ENCODE measurements at places on chromosomes 1 and 21.

- DNase-seq, result no peak
These were observed 43.6 kb upstream of the ROR1 start for GRCh38 chr1:63730211-63730610.

DNA sequence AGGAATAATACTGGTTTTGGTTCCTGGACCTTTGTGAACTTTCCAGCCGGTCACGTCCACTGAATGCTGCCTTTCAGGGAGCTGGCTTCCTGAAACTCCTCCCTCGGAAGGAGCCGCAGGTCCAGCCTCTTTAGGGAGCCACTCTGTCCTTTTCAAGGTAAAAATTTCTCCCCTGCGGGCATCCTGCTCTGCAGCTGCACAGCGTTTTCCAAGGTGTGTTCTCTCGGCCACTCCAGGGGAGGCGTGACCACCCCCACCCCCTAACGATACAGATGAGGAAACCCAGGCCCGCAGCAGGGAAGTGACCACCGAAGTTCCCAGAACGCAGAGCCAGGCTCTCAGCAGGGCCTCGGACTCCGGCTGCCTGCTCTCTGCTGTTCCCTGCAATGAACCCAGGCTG lies 21.5 kb downstream of the PADI2 start:
- no peak for DNase-seq

DNA sequence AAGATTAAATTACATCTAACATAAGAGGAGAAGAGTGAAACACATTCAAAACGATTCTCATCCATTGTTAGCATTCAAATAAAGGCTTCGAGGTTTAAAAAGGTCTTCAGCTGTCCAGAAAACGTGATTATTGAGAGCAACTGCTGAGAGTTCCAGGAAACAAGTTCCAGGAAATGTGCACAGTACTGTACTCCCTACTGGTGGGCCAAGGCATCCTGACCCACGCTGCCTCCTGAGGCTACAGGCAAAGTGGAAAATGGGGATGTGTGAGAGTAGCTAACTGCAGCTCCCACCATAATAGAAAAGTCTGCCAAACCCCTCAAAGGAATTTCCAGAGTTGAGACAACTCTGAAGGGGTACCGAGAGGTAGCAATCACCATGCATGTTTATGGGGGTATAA lies 2.0 kb downstream of the VAV3 start:
- no peak for DNase-seq

- DNase-seq, result no peak
These were observed 52.3 kb downstream of the ABL2 start for GRCh38 chr1:179177182-179177581.

DNA sequence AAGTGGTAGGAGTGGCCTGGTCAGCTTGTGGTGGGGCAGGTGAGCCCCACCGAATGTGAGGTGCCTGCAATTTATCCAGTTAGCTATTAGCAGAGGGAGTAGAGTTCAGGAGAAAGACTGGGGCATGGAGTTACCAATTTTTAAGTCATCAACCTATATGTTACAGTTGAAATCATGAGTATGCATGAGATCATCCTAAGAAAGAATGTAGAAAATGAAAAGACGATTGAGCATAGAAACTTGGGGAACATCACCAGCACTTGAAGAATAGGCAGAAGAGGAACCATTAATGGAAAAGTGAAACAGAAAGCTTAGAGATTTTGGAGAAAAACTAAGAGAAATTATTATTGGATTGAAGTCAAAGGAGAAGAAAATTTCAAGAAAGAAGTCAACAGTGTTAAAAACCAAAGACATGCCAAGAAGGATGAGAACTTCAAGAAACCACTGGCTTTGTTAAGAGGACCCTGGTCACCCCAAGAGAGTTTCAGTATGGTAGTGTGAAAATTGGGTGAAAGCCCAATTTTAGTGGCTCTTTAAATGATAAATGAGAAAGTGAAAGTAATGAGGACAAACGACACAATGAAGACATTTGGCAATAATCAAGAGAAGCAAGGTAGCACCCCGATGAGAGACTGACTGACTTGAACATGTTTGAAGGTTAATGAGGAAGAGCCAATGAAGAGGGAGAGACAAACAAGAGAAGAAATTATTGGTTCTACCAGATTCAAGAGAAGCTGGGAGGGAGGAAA lies 36.7 kb downstream of the DNASE2B start:
- no peak for DNase-seq

DNA sequence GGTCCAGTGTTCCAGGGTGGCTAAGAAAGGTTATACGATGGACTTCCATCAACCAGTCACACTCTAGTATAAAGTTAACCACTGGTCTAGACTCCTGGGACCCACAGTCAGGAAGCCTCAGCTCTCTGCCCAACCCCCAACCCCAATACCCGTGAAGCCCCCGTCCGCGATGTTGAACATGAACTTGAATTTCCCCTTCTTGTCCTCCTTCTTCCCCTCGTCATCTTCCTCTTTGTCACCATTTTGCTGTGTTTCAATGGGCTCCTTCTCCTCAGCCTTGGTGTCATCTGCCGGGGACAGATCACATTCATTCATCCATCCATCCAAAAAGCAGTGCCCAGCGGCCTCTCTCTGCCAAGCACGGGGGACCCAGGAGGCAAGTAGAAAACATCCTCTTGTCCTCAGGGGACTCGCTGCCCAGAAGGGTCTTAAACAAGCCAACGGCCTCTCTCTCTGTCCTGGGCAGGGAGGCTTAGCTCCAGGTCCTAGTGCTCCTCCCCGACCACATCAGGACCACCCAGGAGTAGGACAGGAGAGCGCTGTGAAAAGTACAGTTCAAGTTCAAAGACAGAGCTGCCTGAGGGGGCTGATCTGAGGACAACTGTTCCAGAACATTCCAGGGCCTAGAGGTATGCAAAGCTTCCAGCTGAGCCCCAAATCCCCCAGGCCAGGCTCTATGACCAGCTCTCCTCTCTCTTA lies 66.5 kb downstream of the KCNAB2 start:
- no peak for DNase-seq

DNA sequence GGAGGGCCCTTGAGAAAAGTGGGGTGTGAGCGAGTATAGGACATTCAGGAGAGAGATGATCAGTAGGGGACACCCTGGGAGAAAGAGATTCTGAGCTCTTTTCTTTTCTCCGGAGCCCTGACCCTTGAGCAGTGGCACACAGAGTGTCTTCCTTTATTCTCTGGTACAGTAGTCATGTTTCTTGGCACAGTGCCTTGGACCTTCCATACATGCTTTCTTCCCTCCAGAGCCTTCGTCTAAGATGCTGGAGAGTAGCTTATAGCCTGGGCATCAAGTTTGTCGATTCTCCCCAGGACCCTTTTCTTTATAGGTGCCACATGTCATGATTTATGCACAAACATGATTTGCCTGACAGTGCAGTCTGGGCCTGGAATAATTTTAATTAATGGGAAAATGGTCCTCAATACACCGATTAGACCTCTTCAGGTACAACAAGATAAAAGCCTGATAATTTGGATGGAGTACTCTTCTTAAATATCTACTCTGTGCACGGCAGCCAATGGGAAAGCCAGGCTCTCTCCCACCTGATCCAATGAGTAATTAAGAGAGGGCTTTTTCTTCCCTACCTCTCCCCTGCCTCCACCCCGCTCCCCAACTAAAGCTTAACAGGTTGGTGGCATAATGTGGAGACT lies at the start of gene TBX19:
TBX19 (plus strand) TSS at position 582 of the 632 bp plus-strand sequence. CDS start 214 bp downstream, outside the sequence.
- DNase-seq, result no peak

DNA sequence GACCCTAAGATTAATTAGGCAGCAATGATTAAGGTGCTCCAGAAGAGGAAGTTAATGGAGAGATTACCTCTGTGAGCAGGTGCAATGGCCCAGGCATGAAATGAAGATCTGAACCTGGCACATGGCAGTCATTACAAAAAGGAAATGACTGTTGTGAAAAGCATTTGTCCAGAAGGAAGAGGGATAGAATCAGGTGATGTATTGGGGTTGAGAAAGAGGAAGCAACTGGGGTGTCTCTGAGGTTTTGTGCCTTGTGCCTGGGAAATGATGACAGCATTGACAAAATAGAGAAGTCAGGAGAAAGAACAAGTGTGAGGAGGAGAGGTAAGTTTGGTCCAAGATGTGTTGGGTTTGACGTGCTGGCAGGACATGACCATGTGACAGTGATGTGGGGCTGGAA lies 5.6 kb downstream of the CRCT1 start:
- DNase-seq, result no peak
